ENCODE measurements at places on chromosomes 3 and 15.

DNA sequence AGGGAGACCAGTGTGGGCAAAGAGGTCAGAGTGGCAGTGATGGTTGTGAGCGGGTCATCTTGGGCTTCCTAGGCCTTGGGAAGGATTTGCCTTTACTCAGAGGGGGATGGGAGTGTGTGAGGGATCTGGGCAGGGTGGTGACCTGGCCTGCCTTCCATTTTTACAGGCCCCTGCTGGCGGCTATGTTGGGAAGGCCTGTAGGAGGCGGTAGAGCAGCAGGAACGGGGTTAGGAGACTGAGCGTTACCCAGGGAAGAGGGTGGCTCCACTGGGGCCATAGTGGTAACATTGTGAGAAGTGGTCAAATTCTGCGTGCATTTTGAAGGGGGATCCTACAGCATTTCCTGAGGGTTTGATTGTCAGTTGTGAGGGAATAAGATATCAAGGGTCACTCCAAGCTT lies 307.3 kb upstream of the CTDSPL start:
- no peak for DNase-seq

- DNase-seq: no peak
Observed at GRCh38 chr3:119236756-119237155, 3.9 kb downstream of the B4GALT4 start.

DNA sequence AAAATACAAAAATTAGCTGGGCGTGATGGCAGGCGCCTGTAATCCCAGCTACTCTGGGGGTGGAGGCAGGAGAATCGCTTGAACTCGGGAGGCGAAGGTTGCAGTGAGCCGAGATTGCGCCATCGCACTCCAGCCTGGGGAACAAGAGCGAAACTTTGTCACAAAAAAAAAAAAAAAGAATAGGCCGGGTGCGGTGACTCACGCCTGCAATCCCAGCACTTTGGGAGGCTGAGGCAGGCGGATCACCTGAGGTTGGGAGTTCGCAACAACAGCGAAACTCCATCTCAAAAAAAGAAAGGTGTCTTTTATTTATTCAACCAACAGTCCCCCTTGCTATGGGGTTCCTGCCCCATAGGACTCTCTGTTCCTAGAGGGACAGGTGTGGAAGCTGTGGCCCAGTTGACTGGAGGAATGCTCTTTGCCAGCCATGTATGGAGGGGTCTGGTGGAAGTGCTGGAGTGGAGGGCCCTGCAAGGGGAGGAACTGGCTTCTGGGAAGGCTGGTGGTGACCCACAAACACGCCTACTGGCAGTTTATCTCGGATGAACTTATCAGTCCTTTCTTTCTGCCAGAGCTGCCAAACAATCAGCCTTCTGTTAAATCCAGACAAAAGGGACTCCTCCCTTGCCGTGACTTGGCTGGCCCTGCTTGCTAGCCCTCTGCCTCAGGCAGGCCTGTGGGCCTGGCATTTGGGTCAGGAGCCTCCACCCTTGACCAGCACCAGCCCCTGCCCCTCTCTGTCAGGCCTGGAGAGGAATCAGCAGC lies 4.6 kb upstream of the DAG1 start:
- DNase-seq: no peak

DNA sequence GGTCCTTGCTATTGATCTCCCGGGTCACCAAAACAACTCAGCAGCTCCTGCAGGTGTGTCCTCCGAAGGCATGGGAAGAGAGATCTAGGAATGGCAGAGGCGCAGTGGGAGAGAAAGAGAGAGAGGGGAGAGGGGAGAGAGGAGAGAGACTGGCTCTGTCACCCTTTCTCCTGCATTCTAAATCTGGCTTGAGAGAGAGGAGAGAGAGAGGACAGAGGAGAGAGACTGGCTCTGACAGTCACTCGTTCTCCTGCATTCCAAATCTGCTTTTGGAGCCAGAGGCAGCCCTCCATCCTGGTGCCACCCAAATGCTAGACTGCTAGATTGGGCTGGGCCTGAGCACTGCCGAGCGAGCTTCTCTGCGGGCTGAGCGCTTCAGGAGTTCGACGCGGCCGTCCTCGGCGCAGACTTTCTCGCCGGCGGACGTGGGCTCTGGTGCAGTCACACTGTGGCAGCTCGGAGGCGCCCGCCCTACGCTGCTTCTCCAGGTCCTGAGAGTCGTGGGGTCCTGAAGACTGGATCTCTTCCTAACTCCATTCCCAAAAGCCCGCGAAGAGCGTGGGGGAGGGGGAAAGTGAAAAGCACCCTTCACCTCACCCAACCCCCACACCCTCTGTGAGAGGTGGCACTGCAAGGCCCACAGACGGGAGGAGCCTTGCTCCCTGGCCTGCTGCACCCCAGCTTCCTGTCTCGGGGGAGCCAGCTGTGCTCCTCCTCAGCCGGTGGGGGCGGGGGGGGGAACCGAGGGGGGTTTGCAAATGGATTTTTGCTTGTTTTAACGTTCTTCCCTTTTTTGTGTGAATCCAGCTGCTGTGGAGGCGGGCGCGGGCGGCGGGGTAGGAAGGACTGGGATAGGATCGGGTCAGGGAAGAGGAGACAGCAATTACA lies 222.3 kb downstream of the MEIS2 start:
- no peak for DNase-seq

GRCh38 chr3:10667269-10667668 lies 148.8 kb upstream of the SLC6A11 start:
- DNase-seq: no peak

- no peak for DNase-seq
Observed at GRCh38 chr3:197561926-197562325, 6.2 kb upstream of the BDH1 start.

DNA sequence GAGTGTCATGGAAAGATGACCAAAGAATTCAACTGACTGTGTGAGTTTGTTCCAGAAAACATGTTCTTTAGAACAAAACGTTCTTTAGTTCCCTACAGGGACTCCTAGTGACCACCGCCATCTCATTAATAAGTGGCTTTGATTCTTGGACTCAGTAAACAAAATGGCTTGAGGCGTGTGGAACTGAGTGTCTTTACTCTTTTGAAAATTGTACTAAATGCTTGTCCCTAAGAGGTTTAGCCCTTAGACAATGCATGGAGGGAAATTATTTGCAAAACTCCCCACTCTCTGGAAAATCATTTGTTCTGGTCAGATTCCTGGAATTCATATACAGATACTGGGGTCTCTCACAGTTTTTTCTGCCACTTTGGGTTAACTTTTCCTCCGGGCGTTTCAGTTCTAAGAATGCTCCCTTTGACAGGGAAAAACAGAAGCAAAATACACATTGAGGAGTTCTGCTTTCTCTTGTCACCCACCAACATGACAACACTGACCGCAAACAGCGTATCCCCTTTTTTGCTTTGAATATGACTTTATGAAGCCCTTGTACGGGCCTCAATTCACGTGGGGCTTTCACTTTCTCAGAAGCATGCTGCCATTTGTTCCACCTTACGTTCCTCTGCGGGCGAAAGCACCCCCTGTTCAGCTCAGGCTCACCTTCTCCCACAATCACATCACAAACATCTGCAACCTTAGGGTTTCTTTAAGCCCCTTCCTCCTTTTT lies 15.3 kb upstream of the NRROS start:
- DNase-seq: no peak

GRCh38 chr3:124345845-124346244 lies 353.9 kb upstream of the ROPN1 start:
- no peak for DNase-seq

- DNase-seq: peak; percentile 61
Observed at GRCh38 chr3:58874795-58875194, 175.0 kb downstream of the CFAP20DC start.

GRCh38 chr3:62670351-62670750 lies 204.9 kb downstream of the CADPS start:
- peak; percentile 75 for DNase-seq

- DNase-seq: no peak
Observed at GRCh38 chr3:23726811-23727548, 78.8 kb upstream of the UBE2E1 start.

- DNase-seq: no peak
Observed at GRCh38 chr15:56074481-56075265, 81.3 kb upstream of the NEDD4 start.

DNA sequence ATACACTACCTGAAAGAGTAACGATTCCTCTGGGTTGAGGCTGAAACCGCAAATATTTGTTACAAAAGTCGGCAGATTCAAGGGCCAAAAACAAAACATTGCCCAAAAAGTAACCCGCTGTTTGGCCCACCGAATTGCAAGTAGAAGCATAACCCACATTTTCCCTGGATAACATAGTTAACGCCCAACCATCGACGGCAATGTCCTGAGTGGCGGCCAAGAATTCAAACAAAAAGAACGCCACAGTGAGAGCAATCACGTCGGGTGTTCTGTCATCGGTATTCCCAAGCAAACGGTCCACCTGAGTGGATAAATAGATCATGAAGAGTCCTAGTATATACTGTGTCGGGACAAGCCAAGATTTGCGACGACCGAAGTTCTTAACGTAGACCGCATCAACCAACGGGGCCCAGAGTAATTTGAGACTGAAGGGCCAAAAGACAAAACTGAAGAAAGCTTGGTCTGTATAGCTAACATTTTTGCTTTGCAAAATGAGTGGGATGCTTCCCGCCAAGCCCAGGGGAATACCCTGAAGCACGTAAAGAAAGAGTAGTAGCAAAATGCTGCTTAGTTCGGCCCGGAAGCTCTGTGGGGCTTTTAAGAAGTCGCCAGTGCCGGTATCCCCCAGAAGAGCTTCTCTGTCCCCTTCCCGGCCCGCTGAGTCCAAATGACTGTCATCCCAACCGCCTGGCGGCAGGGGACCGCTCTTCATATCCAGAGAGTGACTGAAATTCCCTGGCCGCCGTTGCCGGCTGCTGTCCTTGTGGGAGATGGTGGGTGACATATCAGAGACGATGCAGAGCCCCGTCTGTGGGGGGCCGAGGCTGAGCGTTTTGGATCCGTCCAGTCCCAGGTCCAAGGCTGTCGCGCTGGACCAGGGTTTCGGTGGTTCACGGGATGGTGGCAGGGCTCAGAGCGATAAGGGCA lies 750 bp downstream of the SLC33A1 start:
- peak; percentile 23 for DNase-seq

- peak; percentile 74 for DNase-seq
Observed at GRCh38 chr15:62887113-62887570, 155.4 kb upstream of the TPM1 start.

DNA sequence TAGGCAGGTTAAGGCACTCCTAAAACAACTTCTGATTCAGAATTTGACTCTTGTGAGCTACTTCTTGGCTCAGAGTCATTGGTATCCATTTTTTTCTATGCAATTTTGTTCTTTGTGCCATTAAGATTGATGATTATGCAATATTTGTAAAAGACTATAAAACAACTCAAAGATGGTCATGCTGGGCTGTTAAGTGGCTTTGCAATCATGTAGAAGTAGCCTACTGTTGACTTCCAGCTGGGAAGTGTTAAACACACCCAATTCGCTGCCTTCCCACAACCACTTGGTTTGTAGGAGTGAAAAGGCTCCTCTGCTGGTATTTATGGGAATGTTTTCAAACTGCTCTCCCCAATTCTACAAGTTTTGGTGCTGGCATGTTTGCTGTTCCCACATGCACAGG lies 74.7 kb upstream of the COL6A6 start:
- DNase-seq: no peak

GRCh38 chr15:50939911-50940310 lies 31.4 kb downstream of the AP4E1 start:
- peak; percentile 16 for DNase-seq

DNA sequence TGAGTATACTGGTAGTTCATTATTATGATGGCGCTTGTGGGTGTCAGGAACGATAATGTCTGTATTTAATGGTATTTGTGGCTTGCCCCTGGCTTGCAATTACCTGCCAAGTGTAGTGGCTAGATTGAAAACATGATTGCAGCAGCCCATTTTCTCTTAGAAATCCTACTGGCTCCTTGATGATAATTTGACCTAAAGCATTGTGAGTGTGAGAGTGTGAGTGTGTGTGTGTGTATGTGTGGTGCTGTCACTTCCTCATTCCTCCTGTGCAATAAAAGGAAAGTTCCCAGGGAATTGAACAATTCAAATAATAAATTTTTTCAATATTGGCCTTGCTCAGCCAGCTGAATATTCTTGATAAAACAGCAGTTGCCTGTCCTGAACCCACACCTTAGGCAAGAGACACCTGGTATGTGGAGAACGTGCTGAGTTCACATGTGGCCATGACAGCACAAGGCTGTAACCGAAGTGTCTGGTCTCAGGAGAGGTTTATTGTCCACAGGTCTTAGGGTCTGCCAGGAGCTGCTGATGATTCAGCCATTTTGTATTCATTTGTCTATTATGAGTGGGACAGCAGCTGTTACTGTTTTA lies 193.3 kb downstream of the CD47 start:
- DNase-seq: peak; percentile 64

GRCh38 chr15:52005748-52006701 lies 13.0 kb upstream of the MAPK6 start:
- DNase-seq: peak; percentile 77

- no peak for DNase-seq
Observed at GRCh38 chr15:74315626-74316025, 51.8 kb downstream of the CYP11A1 start.

GRCh38 chr3:33829720-33830119 lies 31.3 kb downstream of the PDCD6IP start:
- no peak for DNase-seq

GRCh38 chr3:160999274-160999673 lies 105.9 kb downstream of the B3GALNT1 start:
- DNase-seq: no peak

- no peak for DNase-seq
Observed at GRCh38 chr15:79083154-79083553, 7.4 kb downstream of the RASGRF1 start.

DNA sequence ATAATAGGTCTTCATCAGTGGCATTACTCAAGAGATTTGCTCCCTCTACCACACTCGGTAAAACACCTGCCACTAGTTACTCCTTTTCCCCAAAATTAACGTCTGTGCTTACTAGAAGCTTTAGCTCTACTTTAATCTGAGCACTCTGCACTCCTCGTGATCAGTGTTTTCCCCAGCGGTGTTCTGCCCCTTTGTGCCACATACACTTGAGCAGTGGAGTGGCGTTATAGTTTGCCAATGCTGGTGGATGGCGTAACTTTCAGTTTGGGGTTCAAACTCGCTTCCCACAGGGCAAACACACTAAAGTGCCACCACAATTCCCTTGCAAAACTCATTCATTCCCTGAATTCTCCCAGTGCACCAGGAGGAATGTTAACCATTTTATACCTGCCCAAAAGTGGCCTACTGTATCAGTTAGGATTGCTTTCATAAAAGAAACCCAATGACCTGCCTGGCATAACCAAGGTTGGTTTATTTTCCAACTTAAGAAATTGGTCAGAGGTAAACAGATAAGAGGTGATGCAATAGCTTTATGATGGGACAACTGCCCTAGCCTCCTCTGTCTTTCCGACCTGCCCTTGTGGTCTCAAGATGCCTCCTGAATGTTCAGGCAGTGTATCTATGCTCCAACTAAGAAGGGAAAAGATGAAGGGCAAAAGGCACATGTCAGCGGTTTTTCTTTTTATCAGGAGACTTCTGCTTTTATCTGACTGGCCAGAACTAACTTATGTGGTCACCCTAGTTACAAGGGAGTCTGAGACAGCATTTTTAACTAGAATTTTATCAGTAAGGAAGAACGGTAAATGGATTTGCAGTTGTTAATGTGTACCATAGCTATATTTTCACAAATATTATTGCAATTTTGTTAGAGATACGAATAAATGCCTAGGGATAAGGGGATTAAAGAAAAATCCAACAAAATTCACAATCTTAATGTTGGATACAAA lies 83.9 kb downstream of the FSIP1 start:
- no peak for DNase-seq

GRCh38 chr3:171195686-171196085 lies 169.2 kb upstream of the SLC2A2 start:
- DNase-seq: no peak
